ENCODE measurements at places on chromosomes 16 and 17. TPM values are rescaled to one million over a fixed set of nuclear protein-coding genes. Genes with fewer than 3 reads are reported as not detected.

Gene METTL2A
- total RNA-seq = 34.2 TPM

Gene HIC1
- total RNA-seq = 1.4 TPM

Gene KRTAP4-7
- total RNA-seq = not detected

Gene CHST6
- total RNA-seq = 0.05 TPM

Gene TLCD2
- 7.0 TPM for total RNA-seq

Gene OR4D1
- total RNA-seq = 0.05 TPM

Gene ETV4
- 8.3 TPM for total RNA-seq
